Activated CD4-positive, alpha-beta memory T cell treated with anti-CD3 and anti-CD28 coated beads, Interleukin-2, amount 10 ng/mL, durations not matched to agents 7 days and 5 days (primary cell): ENCODE measurements at places on chromosomes 5 and 9. TPM values are rescaled to one million over a fixed set of nuclear protein-coding genes. Genes with fewer than 3 reads are reported as not detected.

SHISAL2B gene
- total RNA-seq: not detected

CDC20B gene
- total RNA-seq: 0.18 TPM

C7 gene
- not detected for total RNA-seq

GRCh38 chr9:24844217-24844616, 298.5 kb upstream of the IZUMO3 start:
- no peaks in the 10 kb centered on the region for H3K36me3 ChIP-seq
- DNase-seq: no peak
- no peak overlapping the region for H3K27ac ChIP-seq
- H3K27me3 ChIP-seq: no peaks in the 10 kb centered on the region
- H3K4me3 ChIP-seq: no peak overlapping the region
- H3K4me1 ChIP-seq: no peaks in the 10 kb centered on the region

DNA sequence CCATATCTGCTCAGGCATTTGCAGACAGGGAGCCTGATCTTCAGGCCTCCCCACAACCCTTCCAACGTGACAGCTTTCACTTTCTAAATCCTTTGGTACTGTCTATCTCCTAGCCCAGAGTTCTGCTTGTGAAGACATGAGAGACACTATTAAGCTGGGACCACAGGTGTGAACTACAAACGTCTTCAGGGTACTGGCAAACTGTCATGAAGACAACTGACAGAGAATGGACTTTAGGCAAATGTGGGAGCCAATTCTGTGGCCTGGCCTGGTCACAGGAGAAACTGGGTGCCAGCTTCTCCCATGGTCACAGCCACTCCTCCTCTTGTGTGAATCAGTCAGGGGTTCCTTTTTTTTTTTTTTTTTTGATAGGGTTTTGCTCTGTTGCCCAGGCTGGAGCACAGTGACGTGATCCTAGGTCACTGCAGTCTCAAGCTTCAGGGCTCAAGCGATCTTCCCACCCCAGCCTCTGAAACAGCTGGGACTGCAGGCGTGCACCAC, 10.4 kb downstream of the TRIM14 start:
- H3K4me3 ChIP-seq: peak overlapping the region; percentile 40
- peak overlapping the region; percentile 93 for H3K27ac ChIP-seq
- H3K27me3 ChIP-seq: no peaks in the 10 kb centered on the region
- DNase-seq: peak; percentile 31
- peaks cover 85% of the 10 kb centered on the region for H3K36me3 ChIP-seq

GRCh38 chr5:164027738-164028137, 522.3 kb downstream of the MAT2B start:
- no peaks in the 10 kb centered on the region for H3K27me3 ChIP-seq
- no peaks in the 10 kb centered on the region for H3K36me3 ChIP-seq
- no peak for DNase-seq
- no peak overlapping the region for H3K27ac ChIP-seq
- no peaks in the 10 kb centered on the region for H3K4me1 ChIP-seq

- no peak for DNase-seq
- no peak overlapping the region for H3K4me3 ChIP-seq
- H3K27me3 ChIP-seq: no peaks in the 10 kb centered on the region
- H3K36me3 ChIP-seq: peaks cover 34% of the 10 kb centered on the region
Observed at GRCh38 chr5:41789434-41789833, 80.8 kb downstream of the OXCT1 start.

DNA sequence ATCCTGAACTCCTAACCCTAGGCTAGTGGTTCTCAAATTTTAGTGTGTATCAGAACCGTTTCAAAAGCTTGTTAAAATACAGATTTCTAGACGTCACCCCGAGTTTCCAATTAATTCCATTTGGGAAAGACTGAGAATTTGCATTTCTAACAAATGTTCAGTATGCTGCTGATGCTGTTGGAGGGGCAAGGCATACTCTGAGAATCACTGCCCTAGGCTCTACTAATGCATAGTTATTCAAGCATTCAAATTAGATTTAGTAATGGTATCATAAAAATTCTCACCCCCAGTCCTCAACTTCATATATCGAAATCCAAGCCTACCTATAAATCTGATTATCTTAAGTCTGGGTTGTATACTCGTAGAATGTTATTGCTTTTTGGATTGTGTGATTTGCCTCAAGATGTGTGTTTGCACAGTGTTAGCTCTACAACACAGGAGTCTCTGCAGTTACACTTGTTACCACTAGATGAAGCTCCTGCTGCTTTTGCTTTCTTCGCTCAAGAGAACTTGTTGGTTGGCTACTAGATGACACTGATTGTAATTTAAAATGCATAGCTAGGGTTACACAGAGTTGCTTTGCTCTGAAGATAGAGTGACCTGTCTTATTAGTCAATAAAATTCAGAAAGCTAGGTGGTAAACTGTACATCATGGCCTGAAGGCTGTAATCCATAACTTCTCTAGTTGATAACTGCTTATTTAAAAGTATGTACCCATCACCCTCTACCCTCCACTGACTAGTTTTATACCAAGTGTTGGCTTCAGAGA, 7.5 kb upstream of the ERAP2 start:
- H3K36me3 ChIP-seq: no peaks in the 10 kb centered on the region
- peaks cover 54% of the 10 kb centered on the region for H3K4me1 ChIP-seq
- H3K27me3 ChIP-seq: no peaks in the 10 kb centered on the region
- no peak for DNase-seq
